ENCODE measurements at places on chromosomes 12 and 14.

GRCh38 chr14:57462551-57462950 lies 31.1 kb downstream of the CCDC198 start:
- no peak for DNase-seq

DNA sequence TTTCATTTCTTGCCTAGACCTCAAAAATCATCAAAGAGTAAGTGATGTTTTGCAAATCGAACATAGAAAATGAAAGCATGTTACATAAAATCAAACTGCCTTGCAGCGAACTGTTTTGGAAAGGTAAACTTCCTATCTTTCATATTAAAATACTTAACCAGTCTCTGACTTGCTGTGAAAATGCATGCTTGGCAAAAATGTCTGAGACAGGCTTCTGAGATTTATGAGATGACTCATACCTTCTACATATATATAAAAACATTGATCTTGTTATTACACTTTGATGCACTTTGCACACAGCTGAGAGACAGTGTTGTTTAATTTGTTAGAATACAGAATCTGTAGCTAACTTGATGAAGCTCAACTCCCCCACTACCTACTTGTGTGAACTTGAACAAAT lies 179.1 kb downstream of the KITLG start:
- no peak for DNase-seq

DNA sequence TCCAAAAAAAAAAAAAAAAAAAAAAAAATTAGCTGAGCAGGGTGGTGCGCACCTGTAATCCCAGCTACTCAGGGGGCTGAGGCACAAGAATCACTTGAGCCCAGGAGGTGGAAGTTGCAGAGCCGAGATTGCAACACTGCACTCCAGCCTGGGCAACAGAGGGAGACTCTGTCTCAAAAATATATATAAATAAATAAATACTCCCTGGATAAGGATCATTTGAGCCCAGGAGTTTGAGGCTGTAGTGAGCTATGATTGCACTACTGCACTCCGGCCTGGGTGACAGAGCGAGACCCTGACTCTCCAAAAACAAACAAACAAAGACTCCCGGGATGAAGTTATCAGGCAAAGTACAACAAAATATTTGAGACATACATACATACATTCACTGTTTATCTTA lies 3.3 kb upstream of the NAA25 start:
- DNase-seq, result no peak

GRCh38 chr12:93796729-93797128 lies 119.6 kb downstream of the CRADD start:
- no peak for DNase-seq

- DNase-seq, result no peak
Observed at GRCh38 chr12:47094804-47095203, 15.0 kb upstream of the AMIGO2 start.

DNA sequence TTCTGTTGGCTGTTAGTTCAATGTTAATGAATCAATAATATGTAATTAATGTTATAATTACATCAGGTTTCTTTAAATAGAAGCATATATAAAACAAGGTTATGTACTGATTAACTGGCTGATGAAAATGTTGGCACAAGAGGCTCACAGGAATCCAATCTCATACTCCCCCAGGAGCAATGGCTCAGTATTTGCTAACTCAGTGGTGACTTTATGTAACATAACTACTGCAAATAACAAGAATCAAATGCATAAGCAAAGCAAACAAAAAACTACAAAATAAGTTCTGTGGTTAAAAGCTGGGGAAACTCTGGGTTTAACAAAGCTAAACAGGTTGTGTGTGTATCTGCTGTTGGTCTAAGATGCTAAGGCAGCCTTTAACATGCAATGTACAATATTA lies 27.7 kb upstream of the BBS10 start:
- no peak for DNase-seq

DNA sequence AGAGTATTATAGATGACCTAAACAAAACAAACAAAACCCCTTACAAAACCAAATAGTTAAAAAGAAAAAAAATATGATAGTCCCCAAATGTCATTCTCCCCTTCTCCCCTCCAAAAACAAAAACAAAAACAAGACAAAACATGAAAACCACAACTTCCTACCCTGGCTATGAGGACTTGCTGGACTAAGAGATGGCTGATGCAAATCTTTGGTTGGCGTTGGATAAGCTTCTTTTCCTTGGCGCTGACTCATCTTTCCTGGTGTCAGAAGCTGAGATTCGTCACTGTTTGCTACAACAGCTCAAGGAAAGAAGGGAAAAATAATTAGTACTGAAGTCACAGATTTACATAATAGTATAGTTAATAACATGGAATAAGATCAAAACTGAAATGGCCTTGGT lies 102.5 kb upstream of the BBS10 start:
- no peak for DNase-seq

DNA sequence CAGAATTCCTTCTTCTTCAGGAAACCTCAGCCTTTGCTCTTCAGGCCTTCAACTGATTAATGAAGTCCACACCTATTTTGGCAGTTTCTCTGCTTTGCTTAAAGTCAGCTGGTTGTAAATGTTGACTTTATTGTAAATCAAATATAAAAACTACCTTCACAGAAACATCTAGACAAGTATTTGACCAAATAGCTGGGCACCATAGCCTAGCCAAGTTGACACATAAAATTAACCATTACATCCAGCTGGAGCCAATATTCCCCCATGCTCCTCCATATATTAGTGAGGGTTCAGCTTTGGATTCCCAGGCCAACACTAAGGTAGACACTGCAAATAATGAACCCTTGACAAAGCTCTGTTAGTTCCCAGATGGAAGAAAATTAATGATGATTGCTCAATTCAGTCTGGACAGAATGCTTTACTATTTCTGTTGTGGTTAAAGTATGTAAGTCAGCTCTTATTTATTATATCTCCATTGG lies 125.5 kb downstream of the ZFP36L1 start:
- no peak for DNase-seq

Measured in CD4-positive, alpha-beta T cell treated with Interleukin-4 for 4 hours (primary cell).